ENCODE measurements at places on chromosomes 5 and 9.

- DNase-seq: no peak
Observed at GRCh38 chr5:79200573-79201183, 35.3 kb upstream of the JMY start.

DNA sequence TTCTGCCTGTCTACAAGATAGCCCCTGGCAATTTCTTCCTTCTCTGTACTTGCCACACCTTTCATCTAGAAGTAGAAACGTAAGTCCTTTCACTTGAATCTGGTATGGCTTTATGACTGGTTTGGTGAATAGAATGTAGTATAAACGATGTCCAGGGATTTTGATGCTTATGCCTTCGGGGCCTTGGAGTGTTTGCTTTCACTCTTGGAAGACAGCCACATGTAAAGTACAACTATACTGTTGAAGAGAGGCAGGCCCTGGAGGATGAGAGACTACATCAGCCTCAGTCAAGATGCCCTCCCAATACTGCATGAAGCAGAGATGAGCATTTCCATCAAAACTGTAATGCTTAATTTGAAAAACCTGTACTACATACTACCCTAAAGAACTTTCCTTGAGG lies 553.8 kb upstream of the C9orf72 start:
- no peak for DNase-seq

DNA sequence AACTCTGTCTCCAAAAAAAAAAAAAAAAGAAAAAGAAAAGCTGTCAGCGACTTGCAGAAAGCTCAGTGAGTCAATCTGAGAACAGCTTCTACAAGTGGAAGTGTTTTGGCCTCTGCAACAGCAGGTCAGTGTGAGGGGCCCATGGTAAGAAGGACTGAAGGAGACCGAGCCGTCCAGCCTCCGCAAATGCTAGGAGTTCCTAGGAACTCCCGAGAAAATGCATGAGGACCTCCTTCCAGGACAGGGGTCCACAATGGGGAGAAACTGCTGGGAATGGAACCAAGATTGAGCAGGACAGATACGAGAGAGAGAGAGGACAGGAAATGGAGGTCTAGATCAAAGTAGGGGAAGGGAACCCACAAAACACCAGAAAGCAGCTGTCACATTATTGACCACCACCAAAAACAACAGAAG lies 180.5 kb downstream of the CRB2 start:
- no peak for DNase-seq

DNA sequence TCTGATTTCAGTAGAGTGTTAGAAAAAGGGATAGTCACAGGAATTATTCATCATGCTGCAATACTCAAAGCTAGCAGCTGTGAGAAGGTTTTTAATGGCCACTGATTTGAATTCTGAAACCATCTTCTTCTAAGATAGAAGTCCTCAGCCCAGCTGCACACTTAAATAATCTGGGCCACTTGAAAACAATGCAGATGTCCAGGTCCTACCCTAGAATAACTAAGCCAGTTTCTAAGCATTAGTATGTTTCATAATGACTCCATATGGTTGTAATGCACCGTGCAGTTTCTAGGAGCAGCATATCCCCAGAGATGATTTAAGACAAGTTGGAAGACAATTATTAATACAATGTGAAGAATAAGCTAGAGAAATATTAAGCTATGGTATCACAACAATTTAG lies 159.9 kb upstream of the FBXL17 start:
- no peak for DNase-seq

DNA sequence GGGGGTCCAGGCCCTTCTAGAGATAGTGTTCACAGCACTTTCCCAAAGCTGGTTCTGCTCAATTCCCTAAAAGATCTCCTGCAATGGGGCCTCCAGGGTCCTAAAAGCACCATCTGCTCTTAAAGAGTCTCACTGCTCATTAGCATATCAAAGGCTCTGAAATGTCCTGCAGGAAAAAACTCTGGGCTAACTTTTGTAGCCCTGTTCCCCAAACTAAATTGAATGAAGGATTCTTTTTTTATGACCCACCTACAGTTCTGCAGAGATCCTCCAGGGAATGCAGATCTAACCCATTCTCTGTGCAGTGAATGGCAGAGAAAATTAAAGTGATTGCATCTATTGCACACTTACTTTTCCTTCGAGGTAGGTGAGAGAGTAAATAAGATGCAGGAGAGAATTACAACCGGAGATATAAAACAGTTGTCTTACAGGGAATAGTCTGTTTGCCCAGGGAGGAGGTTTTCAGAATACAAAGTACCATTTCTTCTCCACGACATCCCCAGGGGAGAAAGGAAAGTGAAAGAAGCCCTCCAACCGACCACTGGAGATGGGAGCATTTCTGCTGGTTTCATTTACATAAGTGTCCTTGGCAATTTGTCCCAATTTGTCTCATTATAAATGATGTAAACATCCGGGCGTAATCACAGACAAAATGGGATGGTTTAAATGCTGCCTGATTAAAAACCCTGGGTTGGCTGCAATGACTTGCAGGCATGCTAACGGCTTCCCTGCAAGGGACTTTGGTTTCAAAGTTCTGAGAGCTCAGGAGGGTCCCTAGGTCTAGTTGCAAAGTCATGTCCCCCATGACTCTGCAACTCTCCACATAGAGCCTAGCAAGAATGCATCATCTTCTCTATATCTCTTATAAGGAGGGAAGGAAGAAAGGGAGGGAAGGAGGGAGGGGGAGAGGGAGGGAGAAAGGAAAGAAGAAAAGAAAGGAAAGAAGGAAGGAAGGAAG lies 114.0 kb downstream of the KCNIP1 start:
- no peak for DNase-seq

DNA sequence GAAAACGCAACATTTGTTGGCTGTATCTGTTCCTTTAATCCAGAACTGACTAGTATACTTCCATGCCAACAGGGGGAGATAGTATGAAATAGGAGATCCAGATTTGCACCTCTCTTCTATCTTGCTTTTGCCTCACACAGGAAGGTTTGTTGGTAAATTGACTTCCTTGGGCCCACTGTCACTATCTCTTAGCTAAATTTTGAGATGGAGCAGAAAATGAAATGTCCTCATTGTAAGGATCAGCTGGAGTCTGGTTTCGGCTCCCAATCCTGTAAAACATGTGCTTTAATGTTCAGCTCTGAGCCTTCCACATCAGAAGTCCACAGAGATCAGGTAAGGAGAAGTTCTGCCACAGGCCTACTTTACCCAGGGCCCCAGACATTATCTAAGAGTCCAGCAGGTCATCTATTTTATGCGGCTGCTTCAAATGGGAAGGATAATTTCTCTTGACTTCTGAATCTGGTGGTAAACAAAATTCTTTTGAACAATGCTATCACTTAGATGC lies 176.8 kb downstream of the FER start:
- DNase-seq: peak; percentile 15

GRCh38 chr5:45376417-45376816 lies 319.8 kb downstream of the HCN1 start:
- no peak for DNase-seq

- no peak for DNase-seq
Observed at GRCh38 chr5:110784901-110785300, 46.1 kb downstream of the SLC25A46 start.

GRCh38 chr9:19481121-19481870 lies 72.5 kb downstream of the ACER2 start:
- DNase-seq: no peak

- no peak for DNase-seq
Observed at GRCh38 chr5:32241034-32241783, 67.1 kb upstream of the GOLPH3 start.

GRCh38 chr9:122192261-122192875 lies 32.7 kb downstream of the MORN5 start:
- DNase-seq: no peak

DNA sequence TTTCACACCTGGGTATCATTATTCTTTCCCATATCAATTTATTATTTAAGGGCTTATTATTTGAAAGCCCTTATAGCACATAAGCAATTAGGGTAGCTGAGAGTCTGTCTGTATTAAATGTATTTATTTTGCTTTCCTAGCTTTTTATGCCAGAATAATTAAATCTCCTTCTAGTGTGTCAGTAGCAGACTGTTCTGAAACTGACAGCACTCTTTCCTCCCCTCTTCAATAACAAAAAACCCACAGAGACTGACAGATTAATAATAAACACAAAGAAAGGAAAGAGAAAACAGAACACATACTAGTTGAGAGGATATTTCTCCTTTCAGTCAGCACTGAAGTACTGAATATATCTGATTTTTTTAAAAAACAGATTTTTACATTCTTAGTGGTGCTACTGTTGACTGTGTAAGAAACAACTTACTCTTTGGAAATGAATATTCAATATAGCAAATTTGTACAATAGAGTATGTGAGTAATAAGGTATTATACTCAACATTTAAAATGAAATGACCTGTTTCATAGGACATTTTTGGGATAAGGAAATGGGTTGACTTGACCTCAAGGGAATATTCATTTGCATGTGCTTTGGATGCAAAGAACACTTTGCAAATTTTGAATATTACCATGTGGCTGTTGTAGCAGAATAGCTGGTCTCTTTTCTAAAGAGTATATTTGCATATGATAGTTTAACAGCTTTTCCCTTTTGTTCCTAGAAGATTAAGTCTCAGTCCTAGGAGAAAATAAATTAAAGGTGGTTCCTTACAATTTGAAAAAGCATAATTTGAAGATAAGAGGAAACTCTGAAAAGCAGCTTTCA lies 208.3 kb downstream of the SPATA31D1 start:
- no peak for DNase-seq

GRCh38 chr9:21711504-21711903 lies 90.9 kb upstream of the MTAP start:
- DNase-seq: no peak

DNA sequence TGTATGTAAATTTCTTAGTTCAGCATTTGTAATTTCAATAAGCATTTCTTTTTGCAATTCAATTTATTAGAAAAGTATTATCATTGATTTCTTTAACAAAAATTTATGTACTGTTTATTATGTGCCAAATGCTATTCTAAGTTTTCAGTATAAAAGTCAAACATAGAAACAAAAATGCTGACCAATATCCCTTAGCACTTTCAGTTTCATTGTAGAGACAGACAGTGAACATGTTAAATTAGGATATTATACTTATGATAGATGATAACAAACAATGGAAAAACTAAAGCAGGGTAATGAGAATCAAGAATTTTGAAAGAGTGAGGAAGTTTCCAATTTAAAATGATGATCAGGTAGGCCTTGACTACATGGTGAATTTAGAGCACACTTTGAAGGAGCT lies 1106.0 kb downstream of the TAF11L14 start:
- no peak for DNase-seq

GRCh38 chr5:135391869-135392255 lies 7.2 kb downstream of the MACROH2A1 start:
- DNase-seq: no peak

GRCh38 chr5:101977729-101978345 lies 318.2 kb downstream of the SLCO4C1 start:
- DNase-seq: no peak

GRCh38 chr5:160092960-160093707 lies 26.1 kb downstream of the PWWP2A start:
- DNase-seq: no peak

DNA sequence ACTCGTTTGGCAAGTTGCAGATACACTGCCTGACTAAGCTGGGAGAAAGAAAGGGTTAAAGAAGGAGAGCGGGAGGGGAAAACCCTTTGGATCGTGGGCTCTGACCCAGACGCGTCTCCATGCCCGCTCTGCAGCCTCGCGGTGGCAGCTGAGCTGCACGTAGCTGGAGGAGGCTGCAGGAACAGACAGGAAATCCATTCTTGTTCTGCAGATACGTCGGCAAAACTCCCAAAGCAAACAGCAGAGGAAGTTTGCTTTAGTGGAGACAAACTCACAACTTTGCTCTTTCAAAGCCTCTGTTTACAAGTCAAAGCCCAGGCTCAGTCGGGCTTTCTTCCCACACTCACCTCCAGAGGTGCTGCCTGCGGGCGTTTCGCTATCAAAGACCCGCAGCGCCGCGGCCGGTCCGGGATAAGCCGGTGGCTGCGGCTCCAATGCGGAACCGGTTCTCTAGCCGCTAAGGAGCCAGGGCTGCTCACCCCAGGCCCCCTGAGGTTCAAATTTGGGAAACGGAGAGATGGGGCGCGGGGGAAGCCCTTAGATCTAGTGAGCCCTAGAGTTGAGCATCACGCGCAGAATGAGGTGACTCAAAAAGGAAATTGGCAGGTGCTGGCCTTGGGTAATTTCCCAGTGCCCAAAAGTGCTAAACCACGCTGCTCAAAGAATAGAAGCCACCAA lies 60.7 kb downstream of the MAT2B start:
- peak; percentile 8 for DNase-seq

- DNase-seq: no peak
Observed at GRCh38 chr5:102570747-102571146, 71.9 kb upstream of the SLCO6A1 start.

GRCh38 chr9:134059188-134059641 lies 8.6 kb downstream of the BRD3 start:
- DNase-seq: no peak

- DNase-seq: no peak
Observed at GRCh38 chr9:95074632-95075031, 242.9 kb downstream of the FANCC start.

DNA sequence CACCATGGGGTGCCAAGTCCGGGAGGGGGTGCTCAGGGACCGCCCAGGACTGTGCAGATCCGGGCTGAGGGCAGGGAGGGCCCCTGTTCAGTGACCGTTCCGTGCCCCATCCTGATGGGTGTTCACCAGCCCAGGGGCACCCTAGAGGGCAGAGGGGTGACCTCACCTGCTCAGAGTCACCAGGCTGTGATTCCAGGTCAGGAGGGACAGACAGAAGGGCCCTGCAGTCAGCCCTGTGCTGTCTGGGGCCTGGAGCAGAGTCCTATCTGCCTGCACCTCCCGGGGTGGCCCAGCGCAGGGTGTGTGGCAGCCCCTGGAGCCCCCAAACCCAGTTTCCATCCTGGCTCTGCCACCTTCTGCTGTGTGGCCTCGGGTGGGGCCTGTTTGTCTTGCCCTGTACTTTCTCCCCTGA lies 241.9 kb downstream of the PBX3 start:
- DNase-seq: no peak

DNA sequence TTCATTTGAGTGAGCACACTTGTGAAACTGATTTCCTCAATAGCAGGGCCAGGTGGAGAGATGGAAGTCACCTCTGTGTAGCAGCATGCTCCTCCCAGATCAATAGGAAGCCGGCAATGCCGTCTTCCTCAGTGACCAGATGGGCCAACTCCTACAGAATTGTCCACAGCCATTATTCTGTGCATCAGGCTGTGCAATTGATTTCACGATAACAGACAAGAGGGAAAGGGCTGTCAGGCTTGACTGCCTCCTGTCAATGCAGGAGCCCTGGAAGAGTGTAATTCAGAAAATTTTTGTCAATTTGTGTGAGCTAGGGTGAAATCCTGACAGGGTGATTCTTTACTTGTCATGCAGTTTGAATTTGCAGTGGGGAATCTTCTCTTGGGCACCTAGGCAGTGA lies 838.4 kb upstream of the NUDT12 start:
- DNase-seq: no peak

GRCh38 chr5:77824981-77825380 lies 48.8 kb upstream of the TBCA start:
- no peak for DNase-seq

- no peak for DNase-seq
Observed at GRCh38 chr9:72649127-72649442, 127.7 kb downstream of the TMC1 start.

DNA sequence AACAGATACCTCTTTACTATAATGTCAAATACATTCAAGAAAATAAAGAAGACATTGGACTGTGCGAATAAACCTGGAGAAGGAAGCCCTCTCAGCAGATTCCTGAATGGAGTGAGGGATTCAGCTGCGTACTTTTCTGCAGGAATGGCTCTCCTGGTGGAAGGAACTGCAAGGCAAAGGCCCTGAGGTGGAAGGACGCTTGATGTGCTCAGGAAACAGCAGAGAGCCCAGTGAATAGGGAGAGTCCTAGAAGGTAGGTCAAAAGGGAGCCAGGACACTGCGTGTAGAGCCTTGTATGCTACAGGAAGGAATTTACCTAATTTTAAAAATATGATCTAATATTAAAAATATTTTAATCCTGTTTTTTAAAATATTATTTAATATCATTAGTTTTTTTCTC lies 68.5 kb upstream of the TTC23L start:
- no peak for DNase-seq
